ENCODE measurements at places on chromosomes 3 and 15.

DNA sequence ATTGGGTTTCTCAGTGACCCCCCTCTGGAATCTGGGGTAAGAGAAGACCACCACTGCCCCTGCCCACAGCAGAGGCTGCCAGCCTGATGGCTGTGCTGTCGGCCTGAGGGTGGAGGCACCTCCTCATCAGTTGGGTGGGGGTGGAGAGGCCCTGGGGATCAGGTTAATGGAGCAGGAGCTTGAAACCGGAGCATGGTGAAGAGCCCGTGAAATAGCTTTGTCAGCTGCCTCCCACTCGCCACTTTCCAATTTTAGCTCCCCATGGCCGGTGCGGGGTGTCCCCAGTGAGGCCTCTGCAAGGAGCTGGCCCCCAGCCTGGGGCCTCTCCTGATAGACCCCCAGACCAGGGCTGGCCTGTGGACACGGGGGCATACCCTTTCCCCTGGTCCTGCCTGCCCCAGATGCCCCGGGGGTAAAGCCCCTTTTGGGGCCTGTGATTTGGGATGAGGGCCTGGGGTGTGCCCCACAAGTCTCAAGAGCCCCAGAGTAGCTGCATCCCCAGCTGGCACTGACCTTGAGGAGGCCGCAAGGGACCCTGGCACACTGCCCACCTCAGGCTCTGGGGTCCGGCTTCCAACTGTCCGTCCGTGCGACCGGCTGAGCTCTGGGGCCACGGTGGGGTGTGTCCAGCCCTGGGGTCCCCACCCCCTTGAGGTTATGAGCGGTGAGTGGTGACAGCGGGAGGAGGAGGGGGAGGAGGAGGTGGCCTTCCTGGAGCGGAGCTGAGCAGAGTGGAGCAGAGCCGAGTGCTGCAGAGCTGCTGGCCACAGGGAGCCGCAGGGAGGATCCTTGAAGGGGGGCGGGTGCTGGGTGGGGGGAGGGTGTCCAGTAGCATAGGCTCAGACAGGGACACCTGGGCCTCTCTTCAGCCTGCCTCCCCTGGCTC lies at the start of gene HHATL:
HHATL (minus strand) TSS at position 733 of the 886 bp plus-strand sequence. CDS start 1,972 bp downstream, outside the sequence.
- no peak for DNase-seq

GRCh38 chr3:191555037-191555436 lies 94.1 kb downstream of the PYDC2 start:
- no peak for DNase-seq

DNA sequence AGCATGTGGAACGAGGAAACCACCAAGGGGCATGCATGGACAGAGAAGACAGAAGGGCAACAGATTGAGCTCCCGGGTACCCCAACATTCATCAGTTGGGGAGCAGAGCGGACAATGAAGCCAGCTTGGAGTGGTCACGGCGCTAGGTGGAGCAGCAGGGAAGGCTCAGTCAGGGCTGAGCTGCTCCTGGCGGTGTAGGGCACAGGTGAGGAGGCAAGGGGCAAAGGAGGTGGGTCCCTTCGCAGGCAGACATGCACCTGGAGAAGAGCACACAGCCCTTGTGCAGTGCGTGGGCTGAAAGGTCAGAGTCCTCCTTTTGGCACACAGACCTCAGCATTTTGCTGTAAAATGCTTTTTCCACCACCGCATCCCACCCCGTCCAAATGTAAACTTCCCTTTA lies 90.0 kb upstream of the SLC6A6 start:
- DNase-seq, result no peak

DNA sequence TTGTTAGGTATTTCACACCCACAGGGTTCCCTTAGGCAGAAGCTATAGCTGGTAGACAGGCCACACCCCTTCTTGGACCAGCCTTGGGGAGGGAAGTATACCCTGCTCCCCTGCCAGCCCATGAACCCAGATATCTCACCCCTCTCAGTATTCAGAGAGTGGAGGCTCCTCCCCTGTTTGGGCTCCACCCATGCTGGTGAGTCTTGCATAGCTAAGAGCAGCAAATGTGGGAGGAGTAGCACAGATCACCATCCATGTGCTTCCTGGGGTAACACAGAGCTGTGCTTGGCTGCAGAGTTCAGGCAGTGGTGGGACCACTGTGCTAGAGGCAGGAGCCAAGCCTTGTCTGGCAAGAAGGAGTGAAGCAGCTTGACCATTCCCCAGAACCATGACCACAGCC lies 427.2 kb downstream of the ZIC1 start:
- no peak for DNase-seq

- no peak for DNase-seq
Measured at GRCh38 chr3:154864947-154865346, 215.2 kb upstream of the MME start.

DNA sequence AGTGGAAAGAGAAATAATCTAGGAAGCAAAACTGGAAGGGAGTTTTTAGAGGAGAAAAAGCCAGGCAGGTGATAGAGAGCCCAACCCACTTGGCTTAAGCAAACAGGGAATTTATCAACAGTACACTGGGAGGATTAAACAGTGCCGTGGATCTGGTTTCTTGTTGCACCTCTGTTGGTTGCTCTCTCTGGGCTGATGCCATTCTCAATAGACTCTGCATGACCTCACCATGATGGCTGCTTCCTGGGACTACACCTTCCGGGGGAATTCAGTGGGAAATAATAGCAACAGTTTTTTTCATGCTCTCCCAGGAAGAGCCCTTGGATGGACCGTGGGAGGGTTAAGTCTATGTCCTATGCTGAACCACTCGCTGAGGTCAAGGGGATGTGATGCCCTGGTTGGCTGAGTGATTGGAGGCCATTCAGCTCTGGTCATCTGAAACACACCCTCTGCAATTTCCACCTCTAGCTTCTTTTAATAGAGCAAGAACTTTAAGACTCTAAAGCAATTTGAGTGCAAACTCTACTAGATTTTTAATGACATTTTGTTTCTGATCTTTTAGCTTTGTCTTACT lies 74.2 kb downstream of the EPHB1 start:
- DNase-seq, result no peak

- DNase-seq, result no peak
Measured at GRCh38 chr3:155560135-155560534, 184.7 kb downstream of the PLCH1 start.

DNA sequence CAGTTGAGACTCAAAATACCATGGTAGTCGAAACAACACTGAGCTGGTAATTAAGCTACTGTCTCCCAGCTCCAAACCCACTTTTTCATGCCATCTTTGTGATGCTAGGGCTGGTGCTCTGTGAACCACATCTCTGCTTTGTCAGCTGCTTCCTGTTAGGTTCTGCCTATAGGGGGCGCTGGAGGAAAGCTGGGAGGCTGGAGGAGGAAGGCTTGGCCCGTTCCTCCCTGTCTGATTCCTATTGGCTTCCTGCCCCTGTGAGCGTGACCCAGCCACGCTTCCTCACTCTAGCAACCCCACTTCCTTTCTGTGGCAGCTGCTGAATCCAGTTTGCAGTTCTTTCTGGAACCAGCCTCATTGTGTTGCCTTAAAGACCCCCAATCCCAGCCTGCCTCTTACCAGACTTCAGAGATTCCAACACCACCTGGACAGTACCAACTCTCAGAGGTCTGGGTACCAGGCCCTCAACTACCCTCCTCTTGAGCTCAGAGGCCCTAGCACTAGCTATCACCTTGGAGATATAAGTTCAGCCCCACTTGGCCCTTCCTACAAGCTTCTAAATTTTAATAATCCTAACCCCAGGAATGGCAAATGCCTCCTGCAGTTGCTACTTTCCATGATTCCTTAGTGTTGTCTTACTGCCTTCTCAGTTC lies 120.9 kb downstream of the ERC2 start:
- DNase-seq, result peak; percentile 25

DNA sequence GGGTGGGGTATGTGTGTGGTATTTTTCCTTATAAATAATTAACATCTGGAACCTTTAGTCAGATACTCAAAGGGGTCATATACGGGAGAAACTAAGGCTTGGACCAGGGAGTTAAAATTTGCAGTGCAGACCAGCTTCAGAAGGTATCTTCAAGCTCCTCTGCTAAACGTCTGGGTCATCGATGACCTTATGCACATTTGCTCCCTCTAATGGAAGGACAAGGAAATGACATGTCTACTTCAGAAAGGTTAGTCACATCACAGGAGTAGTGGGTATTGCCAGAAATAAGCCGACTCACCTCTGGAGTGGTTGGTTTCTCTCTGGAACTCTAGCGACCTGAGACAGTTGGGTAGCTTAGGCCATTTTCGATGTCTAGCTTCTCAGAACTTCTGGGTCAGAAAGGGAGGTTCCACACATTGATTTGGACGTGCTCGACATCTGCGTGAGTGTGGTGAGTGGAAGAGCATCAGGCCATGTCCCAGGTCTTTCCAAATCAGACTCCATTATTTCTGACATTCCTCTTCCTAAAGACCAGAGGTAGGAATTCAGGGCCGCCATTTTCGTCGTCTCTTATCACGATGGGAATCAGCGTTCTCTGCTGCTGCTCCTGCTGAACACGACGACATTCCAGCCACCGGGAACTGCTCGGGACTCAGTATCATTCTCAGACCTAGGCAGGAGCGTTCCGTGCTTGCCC lies 31.8 kb upstream of the RASA2 start:
- peak; percentile 87 for DNase-seq

DNA sequence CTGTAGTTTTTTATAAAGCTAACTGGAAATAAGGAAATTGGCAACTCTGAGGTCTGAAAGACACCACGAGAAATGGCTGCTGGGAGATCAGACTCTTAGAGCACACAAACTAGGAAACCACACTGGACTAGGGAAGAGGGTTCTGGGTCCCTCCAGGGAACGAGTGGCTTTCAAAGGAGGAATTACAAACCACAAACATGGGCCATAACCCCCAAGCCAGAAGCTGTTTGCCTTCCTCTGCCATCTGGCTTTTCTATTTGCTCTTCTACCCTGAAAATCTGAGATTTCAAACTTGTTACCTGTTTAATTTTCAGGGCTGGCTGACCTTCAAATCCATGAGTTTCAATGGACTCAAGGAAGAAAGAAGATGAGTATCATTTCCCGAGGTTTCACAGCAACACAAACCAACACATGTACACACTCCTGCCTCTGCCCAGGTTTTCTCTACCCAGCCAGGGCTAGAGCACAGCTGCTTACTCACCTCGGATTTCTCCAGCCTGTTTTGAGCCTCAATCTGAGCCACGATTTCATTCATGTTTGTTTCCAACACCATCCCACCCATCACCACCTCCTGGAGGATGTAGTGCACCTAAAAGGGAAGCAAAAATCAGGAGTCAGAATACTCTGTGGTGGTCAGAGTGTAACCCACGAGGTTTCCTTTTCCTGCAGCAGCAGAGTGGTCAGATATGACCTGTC lies 22.6 kb upstream of the ANPEP start:
- peak; percentile 38 for DNase-seq

- DNase-seq, result no peak
Measured at GRCh38 chr3:121989943-121990342, 32.1 kb downstream of the ILDR1 start.

GRCh38 chr15:94677202-94677790 lies 445.9 kb downstream of the MCTP2 start:
- no peak for DNase-seq

DNA sequence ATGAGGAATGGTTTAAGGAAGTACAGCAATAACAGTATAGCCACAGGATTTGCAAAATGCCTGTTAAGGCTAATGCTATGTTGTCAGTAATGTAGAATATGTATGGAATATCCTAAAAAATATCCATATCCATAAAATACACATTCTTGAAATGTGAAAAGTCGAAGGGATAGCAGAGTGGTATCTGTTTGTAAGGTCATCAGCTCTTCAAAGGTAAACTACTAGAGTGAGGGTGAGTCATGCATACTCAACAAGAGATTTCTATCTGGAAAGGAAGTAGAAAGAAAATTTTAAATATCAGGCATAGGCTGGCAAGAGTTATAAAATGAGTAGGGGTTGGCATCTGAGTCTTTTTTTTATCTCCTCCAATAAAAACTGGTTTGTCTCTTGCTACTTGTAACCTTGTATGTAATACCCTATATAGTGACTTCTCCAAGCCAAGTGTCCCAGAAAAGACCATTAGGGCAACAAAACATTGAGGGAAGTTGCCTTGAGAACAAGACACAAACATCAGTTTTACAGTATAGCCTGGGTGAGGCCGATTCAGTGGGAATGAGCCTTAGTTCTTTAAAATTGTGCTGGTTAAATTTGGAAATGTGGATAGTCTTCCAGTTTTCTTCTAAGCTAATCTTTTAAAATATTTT lies 103.1 kb downstream of the SPATA16 start:
- no peak for DNase-seq

GRCh38 chr3:154886437-154886836 lies 193.7 kb upstream of the MME start:
- peak; percentile 96 for DNase-seq
